RKO (cell line): ENCODE measurements at places on chromosomes 5 and 9.
A peak's percentile ranks its signal among the peaks of the same experiment; 100 is the strongest.

DNA sequence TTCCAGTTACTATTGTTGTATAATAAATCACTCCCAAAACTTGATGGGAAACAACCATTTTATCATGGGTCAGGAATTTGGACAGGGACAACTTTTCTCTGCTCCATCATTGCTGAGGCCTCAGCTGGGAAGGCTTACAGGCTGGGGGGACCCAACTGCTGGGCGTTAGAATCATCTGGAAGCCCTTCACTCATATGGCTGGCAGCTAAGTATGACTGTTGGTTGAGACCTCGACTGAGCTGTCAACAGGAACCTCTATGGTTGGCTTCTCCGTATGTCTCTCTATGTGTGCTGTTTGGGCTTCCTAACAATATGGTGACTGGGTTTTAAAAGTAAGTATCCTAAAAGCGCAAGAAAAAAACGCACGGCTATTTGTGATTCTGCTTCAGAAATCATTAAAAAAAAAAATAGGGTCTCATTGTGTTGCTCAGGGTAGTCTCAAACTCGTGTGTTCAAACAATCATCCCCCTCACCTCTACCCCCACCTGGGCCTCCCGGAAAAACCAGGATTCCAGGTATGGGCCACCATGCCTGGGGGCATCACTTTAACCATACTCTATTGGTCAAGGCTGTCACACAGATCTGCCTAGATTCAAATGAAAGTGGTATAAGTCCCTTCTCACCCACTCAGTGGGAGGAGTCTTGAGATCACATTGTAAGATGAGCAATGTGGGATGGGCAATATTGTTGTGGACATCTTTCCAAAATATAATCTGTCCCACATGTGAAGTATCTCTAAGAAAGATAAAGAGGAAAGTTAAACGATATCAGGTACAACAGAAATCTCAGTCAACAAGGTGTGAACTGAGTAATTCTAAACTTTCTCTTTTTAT lies 15.2 kb downstream of the FNBP1 start:
- no peak for DNase-seq

DNA sequence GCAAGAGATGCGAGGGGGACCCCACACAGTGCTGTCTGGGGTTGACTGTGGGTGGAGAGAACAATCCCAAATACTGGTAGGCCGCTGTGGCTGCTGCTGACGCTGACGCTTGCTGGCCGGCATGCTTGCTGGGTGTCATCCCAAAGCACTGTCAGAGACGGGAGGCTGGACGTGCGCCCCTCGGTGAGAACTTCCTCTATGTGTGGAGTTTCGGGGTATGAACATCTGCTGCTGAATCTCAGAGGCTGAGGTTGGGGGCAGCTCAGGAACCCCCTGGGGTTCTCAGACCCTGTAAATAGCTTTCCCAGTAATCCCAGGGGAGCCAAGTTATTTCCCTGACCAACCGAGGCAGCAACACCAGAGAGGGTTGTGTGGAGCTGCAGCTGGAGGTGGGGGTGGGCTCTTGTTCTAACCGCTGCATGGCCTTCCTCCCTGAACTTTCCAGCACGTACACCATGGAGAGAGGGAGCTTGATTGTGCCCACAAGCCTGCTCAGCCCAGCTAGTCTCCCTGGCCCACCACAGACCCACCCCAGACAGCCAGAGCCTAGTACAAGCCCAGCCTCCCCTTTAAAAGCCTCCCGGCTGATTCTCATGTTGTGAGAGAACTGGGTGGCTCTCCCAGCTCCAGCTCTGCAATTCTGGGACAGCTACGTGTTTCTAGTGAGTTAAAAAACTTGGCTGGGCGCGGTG lies 21.8 kb upstream of the SLC12A7 start:
- no peak for DNase-seq

DNA sequence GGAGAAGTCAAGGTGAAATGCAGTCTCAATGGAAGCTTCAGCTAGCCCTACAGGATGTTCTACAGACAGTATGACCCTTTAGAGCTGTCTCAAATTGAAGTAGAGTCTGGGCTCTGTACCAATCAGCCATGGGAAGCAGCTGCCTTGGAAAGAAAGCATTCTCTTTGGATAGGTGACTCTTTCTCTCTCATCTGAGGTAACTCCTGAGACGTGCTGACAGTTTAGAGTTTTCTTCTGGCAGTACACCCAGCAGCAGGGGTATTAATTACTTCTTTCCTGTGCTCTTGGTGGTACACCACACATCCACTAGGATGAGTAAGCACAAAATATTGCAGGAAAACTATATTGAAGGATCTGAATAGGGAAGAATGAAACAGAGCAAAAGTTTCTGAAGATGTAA lies 329.6 kb upstream of the RGMB start:
- no peak for DNase-seq

GRCh38 chr5:78899922-78900362 lies 85.2 kb downstream of the ARSB start:
- DNase-seq, result no peak

DNA sequence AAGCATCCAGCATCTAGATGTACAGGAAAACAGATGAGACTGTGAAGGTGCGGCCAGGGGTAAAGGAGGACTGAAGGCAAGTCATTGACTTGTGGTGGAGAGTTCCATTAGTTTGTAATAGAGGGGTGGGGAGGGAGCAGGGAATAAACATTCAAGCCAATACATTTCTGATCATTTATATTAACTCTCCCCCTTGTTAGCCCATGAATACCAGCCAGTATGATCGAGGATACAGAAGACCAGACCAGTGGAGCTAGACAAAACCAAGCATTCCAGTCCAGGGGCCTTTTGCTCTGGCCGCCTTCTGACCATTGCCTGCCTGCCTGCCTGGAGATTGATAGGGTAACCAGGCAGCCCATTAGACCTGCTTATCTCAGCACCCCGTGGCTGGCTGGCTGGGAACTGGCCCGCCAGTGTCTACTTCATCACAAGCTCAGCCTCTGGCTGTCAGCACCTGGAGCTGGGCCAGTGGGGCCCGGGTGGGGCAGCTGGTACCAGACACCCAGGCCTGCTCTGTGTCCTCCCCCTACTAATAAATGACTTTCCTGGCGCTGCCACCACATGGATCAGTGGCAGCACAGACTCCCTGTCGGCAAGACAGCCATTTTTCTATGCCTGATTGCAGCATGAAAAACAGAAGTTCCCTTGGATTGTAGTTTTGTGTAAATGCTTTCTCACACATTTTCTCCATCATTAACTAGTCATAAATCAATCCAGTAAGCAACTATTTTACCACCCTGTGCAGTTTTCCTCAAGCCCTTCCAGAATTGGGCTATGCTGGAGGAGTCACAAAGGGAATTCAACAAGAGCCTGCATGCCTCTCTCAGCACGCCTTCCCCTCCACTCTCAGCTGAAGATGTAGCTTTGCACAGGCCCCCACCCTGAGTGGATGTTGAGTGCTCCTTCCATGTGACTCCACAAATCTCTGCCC lies 181.3 kb downstream of the SNCAIP start:
- no peak for DNase-seq

DNA sequence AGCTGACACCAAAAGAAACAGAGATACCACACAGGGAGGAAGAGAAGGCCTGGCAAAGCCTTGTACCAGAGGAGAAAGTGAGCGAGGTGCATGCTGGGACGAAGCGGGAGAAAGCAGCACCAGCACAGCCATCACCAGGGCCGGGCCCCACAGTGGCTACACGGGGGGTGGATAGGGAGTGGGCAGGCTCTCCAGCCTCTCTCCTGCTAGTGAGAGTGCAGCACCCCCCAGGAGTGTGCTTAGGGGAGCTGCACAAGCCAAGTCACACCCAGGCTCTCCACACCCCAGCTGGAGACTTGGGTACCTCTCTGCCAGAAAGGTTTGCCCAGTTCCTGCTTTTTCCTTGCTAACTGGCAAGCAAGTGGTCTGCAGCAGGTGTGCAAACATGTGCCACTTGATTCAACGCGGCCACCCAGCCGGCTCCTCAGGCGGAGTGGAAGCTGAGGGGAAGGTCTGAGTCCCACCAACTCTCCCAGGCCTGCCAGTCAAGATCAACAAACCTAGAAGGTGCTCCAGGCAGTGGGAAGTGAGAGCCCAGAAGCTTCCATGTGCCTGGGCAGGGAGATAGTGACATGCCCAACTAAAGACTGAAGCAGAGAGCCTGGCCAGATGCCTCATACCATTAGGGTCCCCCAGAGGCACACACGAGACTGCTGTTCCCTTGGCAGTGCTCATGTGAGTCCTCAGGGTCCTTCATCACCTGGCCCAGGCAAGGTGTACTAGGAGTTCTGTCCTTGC lies 39.9 kb downstream of the BICD2 start:
- no peak for DNase-seq

- DNase-seq, result peak; percentile 19
Observed at GRCh38 chr5:143248822-143249579, 154.5 kb downstream of the NR3C1 start.
